ENCODE measurements at places on chromosomes 1 and 21.

DNA sequence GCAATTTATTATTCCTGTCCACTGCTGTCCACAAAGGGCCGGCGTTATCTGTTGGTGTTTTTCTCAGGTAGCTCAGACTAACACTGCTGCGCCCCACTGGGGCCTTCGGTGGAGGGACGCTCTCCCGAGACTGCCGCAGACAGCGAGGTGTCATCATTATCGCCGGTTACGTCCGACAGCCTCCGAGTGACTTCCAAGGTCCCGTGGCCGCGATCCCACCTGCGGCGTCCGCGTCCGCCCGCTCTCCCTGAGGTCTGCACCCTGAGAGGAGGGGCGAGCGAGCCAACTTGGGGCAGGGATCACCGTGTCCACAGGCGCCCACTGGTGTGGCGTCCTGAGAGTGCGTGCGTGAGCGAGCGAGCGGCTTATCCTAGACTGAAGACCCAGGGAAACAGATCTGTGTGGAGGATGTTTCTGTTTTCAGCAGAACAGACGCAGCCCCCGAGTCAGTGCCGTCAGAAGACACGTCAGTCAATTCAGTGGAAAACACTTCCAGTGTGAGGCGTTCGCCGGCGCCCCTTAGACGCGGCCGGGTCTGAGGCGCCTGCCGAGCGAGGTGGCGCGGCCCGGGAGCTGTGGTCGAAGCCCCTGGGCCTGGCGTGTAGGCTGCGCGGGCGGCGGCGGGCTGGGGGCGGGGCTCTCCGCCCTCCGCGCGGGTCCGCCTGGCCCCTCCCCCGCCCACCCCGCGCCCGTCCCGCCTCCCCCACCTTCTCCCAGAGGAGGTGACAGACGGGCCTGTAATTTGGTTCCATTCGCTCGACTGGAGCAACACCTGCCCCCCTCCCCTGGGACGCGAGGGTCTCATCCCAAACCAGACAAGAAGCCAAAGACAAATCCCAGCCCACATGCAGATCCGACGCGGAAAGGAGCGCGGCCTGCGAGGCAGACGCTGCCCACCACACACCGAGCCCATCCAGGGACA lies 12.6 kb downstream of the NHLH2 start:
- no peak for DNase-seq

- DNase-seq, result no peak
These were observed 34.7 kb upstream of the SELENON start for GRCh38 chr1:25765136-25765922.

DNA sequence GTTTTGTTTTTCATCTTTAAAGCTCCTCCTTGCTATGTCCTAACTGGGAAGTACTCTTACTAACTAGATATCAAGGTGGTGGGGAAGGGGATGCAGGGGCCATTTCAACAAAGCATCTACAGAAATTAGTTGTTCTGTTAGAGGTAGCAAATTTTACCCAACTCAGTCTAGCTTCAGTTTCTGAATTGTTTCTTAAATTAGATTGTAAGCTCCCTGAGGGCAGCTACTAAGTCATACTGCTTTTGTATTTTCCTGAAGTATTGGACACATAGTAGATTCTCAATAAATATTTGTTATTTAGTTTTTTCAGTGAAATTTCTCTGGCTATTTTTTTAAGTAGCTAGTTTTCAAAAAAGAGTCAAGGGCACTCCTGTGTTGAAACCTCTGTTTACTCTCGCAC lies 1.8 kb downstream of the UBAP2L start:
- DNase-seq, result no peak

DNA sequence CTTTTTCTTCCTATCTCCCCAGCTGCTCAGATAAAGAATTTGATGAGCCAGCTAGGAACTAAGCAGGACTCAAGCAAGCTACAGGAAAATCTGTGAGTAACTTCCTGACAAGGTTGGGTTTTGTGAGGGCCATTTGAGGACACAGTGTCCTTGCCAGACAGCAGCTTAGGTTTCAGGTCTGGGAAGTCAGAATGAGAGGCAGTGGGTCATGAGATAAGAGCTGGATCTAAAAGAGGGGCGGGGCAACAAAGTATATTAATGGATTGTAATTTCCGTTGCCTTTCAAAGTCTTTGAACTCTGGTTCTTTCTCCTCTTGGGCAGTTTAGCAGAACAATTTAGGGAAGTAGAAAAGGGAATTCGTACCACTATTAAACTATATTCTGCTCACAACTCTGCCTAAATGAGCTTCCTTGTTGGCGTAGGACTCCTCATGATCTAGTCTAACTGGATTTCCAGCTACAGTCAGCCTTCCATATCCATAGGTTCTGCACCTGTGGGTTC lies 16.6 kb downstream of the STX12 start:
- no peak for DNase-seq

GRCh38 chr1:201742476-201742875 lies 86.5 kb upstream of the IPO9 start:
- DNase-seq, result no peak

DNA sequence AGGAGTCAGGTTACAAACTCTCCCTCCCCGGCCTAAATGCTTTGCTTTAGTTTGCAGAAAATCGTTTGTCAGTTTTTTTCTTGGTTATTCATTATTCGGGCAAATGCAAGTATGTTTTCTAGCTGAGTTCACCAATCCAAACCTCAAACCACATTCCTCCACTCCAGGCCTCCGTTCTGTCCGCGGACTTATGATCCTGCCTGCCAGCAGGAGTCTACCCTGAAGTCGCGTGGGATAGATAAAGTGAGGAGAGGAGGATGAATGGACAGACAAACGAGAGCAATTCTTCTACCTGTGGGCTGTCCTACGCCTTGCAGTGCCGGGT lies 1.3 kb downstream of the ADAMTS1 start:
- no peak for DNase-seq

Data from hippocampal formation (tissue), 2 donors.